ENCODE measurements at places on chromosomes 7 and 10. TPM values are rescaled to one million over a fixed set of nuclear protein-coding genes. Genes with fewer than 3 reads are reported as not detected.
A peak's percentile ranks its signal among the peaks of the same experiment; 100 is the strongest.

- peaks cover 4% of the 10 kb centered on the region for H3K27me3 ChIP-seq
- H3K4me1 ChIP-seq = peaks cover 40% of the 10 kb centered on the region
- H3K4me3 ChIP-seq = peak overlapping the region; percentile 62
- H3K27ac ChIP-seq = peak overlapping the region; percentile 22
Measured at GRCh38 chr10:71772832-71773220, 494 bp downstream of the VSIR start.

DNA sequence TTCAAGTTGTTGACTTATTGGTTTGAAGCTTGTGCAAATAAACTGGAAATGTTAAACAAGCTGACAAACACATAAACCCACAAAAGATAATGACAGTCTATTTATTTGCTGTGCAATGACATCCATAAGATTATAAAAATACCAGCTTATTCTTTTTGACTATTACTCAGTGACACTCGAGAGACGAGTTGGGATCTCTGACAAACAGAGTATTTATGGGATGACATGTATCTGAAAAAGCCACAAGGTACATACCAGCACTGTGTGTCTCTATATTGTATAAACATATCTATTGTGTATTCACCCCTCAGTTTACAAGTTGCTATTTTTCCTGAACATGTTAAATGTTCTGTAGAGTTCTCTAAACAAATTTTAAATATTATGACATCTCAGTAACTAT is 88.9 kb downstream of the CHRM2 start:
- peaks cover 15% of the 10 kb centered on the region for H3K4me1 ChIP-seq
- no peak overlapping the region for H3K4me3 ChIP-seq
- H3K27ac ChIP-seq = no peak overlapping the region
- peaks cover 2% of the 10 kb centered on the region for H3K36me3 ChIP-seq

DNA sequence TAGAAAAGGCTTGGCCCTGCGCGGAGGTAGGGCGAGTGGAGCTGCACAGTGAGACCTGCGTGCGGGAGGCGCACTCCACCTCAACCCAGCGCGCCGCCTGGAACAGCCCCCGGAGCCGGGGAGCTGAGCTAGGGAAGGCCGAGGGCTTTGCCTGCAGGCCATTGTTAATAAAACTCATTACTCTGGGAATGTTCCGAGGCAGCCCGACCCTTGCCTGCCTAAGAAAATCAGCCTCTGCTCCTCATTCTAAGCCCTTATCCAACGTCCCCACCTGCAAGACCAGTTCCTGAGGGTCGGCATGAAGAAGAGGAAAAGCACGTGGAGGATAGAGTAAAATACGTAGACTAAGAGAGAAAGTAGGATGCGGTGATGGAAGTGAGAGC is 55.3 kb downstream of the C7orf25 start:
- H3K27ac ChIP-seq = no peak overlapping the region
- H3K27me3 ChIP-seq = peaks cover 2% of the 10 kb centered on the region
- no peaks in the 10 kb centered on the region for H3K4me1 ChIP-seq
- H3K4me3 ChIP-seq = peak overlapping the region; percentile 62
- no peaks in the 10 kb centered on the region for H3K36me3 ChIP-seq

DNA sequence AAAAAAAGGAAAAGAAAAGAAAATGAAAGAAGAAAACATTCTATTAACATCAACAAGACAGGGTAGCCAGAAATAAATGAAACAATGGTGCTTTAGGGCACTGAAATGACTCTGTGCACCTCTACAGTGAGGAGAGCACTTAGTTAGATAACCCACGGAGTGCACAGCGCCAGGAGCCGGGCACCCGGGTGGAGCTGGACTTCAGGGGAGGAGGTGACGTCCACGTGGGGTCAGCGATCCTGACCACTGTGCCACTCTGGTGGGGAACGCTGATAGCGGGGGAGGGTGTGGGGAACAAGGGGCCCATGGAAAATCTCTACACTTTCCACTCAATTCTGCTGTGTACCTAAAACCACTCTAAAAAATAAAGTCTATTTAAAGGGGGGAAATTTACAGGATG is 15.7 kb upstream of the CNPY1 start:
- H3K4me1 ChIP-seq = no peaks in the 10 kb centered on the region
- H3K27ac ChIP-seq = no peak overlapping the region
- no peaks in the 10 kb centered on the region for H3K27me3 ChIP-seq
- DNase-seq = no peak

- H3K27me3 ChIP-seq = no peaks in the 10 kb centered on the region
- H3K4me1 ChIP-seq = no peaks in the 10 kb centered on the region
- no peak overlapping the region for H3K4me3 ChIP-seq
- H3K27ac ChIP-seq = no peak overlapping the region
- no peaks in the 10 kb centered on the region for H3K36me3 ChIP-seq
Measured at GRCh38 chr10:123480845-123481244, 185.3 kb upstream of the GPR26 start.

The LGI1 gene
- not detected for polyA plus RNA-seq

- H3K4me1 ChIP-seq = peaks cover 5% of the 10 kb centered on the region
- no peaks in the 10 kb centered on the region for H3K27me3 ChIP-seq
- peak; percentile 54 for DNase-seq
- H3K27ac ChIP-seq = no peak overlapping the region
- H3K4me3 ChIP-seq = no peak overlapping the region
Measured at GRCh38 chr7:82019551-82020475, 250.0 kb upstream of the HGF start.

The GPC2 gene
- polyA plus RNA-seq = 0.60 TPM

DNA sequence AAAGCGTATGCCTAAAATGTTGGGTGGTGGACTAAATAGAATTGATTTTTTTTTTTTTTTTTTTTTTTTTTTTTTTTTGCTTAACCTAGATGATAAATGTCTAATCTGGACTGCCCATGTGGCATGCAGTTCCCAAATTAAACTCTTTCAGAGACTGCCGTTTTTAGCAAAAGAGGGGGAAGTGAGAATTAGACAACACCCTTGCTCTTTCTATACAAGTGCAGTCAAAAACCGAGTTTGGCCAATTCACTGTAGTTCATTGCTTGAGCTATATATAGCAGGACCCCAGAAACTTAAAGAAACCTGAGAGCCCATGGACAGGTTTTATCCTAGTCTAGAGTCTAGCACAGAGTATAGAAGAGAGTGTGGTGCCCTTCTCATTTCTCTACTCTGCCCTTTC is 141.9 kb downstream of the GRM3 start:
- H3K27me3 ChIP-seq = no peaks in the 10 kb centered on the region
- H3K27ac ChIP-seq = no peak overlapping the region
- no peaks in the 10 kb centered on the region for H3K36me3 ChIP-seq
- no peak overlapping the region for H3K4me3 ChIP-seq
- no peaks in the 10 kb centered on the region for H3K4me1 ChIP-seq

The KLLN gene
- polyA plus RNA-seq = 0.49 TPM

The ABCC2 gene
- polyA plus RNA-seq = 0.17 TPM

- no peaks in the 10 kb centered on the region for H3K27me3 ChIP-seq
- no peaks in the 10 kb centered on the region for H3K36me3 ChIP-seq
- no peak for DNase-seq
Measured at GRCh38 chr7:71783779-71784178, 628.4 kb downstream of the CALN1 start.

- no peak overlapping the region for H3K4me3 ChIP-seq
- no peaks in the 10 kb centered on the region for H3K4me1 ChIP-seq
- H3K27ac ChIP-seq = no peak overlapping the region
- no peaks in the 10 kb centered on the region for H3K36me3 ChIP-seq
- H3K27me3 ChIP-seq = no peaks in the 10 kb centered on the region
- DNase-seq = peak; percentile 35
Measured at GRCh38 chr10:112246-112645, 23.0 kb upstream of the ZMYND11 start.

DNA sequence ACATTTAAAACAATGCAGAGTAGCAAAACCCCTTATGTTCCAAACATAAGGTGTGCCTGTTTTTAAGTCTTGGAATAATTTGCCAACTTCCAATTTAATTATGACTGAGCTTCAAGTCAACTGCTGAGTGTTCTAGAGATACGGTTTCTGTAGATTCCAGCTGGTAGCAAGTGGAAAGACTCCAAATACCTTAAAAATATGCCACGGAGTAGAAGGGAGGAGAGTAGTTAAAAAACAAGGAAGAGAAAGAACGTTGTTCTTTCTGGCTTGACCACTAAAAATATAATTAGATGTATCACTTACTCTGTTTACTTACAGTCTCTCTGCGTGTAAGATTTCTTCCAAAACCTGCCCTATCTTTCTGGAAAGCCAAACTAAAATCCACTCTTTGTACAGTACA is 24.5 kb upstream of the ABLIM1 start:
- H3K4me1 ChIP-seq = peaks cover 13% of the 10 kb centered on the region
- no peak overlapping the region for H3K4me3 ChIP-seq
- no peaks in the 10 kb centered on the region for H3K27me3 ChIP-seq
- peak; percentile 60 for DNase-seq
- no peak overlapping the region for H3K27ac ChIP-seq

DNA sequence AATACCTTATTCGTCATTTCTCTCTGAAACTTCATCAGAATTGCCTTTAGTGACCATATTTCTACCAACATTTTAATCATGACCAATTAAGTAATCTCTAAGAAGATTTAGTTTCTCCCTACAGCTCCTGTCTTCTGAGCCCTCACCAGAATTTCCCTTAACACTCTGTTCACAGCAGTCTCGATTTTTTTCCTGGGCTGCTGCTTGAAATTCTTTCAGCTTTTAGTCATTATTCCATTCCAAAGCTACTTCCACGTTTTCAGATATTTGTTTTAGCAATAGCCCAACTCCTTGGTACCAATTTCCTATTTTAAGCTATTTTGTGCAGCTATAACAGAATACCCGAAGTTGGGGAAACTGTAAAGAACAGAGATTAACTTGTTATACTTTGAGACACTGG is 192.4 kb upstream of the DKK1 start:
- no peak for DNase-seq
- no peak overlapping the region for H3K27ac ChIP-seq
- no peaks in the 10 kb centered on the region for H3K27me3 ChIP-seq
- no peak overlapping the region for H3K4me3 ChIP-seq

GRCh38 chr10:36003031-36003600 is 361.0 kb upstream of the FZD8 start:
- DNase-seq = no peak
- no peak overlapping the region for H3K4me3 ChIP-seq
- no peaks in the 10 kb centered on the region for H3K4me1 ChIP-seq
- no peaks in the 10 kb centered on the region for H3K36me3 ChIP-seq
- H3K27me3 ChIP-seq = no peaks in the 10 kb centered on the region
- no peak overlapping the region for H3K27ac ChIP-seq

DNA sequence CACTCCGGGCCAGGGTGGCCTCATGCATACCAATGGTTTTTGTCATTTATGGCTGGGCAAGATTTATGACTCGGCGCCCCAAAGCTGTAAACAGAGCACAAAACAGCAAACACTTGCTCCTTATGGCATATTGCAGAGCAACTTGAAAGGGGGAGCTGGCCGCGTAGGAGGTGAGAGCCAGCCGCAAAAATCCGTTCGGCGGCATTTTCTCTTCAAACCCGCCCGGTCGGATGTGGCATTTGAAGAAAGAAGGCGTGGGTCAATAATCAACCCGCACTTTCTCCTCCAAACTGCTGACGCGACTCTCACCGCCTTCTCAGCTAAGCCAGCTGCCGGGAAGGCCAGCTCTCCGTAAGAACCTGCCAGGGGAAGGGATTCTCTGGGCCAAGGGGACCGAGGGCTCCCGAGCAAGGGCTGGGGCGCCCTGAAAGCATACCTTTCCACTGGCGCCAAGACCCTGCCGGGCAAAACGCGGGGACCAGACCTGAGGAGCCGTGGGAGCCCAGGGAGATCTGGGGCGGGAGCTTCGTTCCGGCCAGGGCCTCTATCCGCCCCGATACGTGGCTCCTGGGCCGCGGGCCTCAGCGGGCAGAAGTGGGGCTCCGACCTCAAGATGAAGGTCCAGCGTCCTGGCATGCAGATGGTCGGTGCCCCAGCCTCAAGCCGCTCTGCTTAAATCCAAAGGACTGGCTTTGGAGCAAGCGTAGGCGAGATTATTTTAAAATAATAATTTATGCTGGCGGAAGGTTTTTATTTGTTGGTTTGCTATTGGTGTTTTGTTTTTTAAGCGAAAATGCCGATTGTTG is 12.9 kb upstream of the HOXA2 start:
- peak overlapping the region; percentile 57 for H3K4me3 ChIP-seq
- peak; percentile 91 for DNase-seq
- peaks cover 17% of the 10 kb centered on the region for H3K4me1 ChIP-seq
- H3K27me3 ChIP-seq = no peaks in the 10 kb centered on the region

The GHRHR gene
- not detected for polyA plus RNA-seq

The CHN2 gene
- 1.3 TPM for polyA plus RNA-seq

DNA sequence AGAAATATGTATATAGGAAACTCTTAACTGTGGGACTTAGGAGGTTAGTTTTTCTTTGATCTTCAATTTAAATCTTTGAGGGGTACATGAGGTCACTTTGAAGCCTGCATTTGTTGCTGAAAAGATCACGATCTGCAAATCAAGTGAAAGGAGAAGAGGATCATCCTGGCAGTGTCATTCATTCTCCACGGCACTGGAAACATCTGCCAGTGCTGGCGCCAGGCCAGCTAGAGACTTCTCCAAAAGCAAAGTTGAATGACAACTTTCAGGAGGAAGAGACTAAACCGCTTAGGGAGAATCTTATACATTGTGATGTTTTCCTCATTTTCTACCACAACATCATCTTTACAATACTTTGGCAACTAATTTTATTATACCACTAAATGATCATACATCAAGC is 42.5 kb downstream of the MRC1 start:
- no peaks in the 10 kb centered on the region for H3K27me3 ChIP-seq
- no peak for DNase-seq
- no peaks in the 10 kb centered on the region for H3K36me3 ChIP-seq

DNA sequence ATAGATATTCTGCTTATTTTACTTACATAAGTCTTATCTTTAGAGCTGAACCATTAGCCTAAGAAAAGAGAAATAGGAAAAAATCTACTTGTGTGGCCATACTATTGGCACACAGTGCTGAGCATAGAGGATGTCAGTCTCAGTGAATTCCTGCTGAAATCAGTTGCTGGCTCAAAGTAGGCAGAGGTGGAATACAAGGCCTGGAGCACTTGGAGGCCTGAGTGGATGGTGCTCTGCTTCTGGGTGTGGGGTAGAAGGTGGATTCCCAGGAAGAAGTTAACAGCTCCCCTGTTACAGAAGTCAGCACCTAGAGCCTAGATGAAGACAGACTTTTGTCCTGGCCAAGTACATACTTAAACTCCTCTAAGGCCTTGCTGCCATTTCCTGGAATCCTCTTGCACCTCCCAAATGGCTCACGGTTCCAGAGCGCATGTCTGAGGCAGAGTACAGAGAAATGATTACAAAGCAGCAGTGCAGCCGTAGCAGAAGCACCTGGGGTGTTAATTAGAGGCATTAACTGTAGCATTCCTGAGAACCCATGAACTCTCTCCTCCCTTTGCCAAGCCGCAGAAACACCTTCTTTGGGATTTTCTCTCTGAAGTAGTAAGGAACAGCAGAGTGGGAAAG is 18.0 kb upstream of the XPNPEP1 start:
- H3K27ac ChIP-seq = no peak overlapping the region
- no peak overlapping the region for H3K4me3 ChIP-seq
- no peaks in the 10 kb centered on the region for H3K27me3 ChIP-seq
- no peaks in the 10 kb centered on the region for H3K36me3 ChIP-seq

GRCh38 chr7:4661871-4662270 is 20.2 kb upstream of the FOXK1 start:
- H3K27me3 ChIP-seq = no peaks in the 10 kb centered on the region
- DNase-seq = peak; percentile 68
- H3K4me3 ChIP-seq = no peak overlapping the region
- H3K36me3 ChIP-seq = no peaks in the 10 kb centered on the region

The LRMDA gene
- 0.76 TPM for polyA plus RNA-seq

- H3K4me1 ChIP-seq = no peaks in the 10 kb centered on the region
- no peak overlapping the region for H3K4me3 ChIP-seq
- no peaks in the 10 kb centered on the region for H3K27me3 ChIP-seq
Measured at GRCh38 chr7:19775578-19775977, 2.2 kb upstream of the TMEM196 start.
